MV-4-11 (cell line): ENCODE measurements at places on chromosomes 7 and 10.

DNA sequence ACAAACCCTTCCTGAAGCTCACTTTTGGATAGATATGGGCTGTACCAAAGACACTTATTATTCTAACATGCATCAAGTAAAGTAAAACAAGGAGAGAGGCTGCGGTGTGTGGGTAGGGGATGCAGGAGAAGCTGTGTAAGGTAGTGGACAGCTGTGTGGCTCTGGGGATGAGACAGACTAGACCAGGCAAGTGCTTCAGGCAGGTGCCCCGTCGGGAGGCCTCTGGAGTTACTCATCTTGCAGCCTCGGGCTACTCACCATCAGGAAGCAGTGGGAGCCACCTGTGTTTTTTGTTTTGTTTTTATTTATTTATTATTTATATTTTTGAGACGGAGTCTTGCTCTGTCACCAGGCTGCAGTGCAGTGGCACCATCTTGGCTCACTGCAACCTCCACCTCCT, 49.3 kb upstream of the NCAPG2 start:
- no peak for DNase-seq

GRCh38 chr7:77338883-77339629, 77.1 kb downstream of the GSAP start:
- DNase-seq = peak; percentile 75

GRCh38 chr10:62503872-62504271, 129.7 kb downstream of the ZNF365 start:
- DNase-seq = no peak

GRCh38 chr7:75663302-75663907, 75.3 kb downstream of the HIP1 start:
- no peak for DNase-seq

DNA sequence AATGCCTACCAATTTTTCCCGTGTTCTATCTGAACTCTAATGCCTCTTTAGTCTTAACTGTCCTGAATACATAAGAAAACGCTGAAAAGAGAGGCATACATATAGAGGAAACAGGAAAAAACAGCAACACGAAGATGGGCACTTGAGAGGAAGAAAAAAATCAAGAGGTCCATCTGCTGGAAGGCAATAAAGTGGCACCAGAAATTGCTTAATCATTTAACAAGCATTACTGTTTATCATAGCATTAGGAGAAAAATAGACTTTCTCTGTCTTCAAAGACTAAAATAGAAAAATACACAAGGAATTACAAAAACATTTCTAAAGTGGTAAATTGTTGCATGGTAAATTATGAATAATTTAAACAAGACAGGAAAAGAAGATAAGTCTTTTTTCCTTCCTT, 35.0 kb downstream of the NSUN6 start:
- DNase-seq = no peak

- DNase-seq = no peak
These were observed 77.6 kb downstream of the CLRN3 start for GRCh38 chr10:127815147-127815546.

DNA sequence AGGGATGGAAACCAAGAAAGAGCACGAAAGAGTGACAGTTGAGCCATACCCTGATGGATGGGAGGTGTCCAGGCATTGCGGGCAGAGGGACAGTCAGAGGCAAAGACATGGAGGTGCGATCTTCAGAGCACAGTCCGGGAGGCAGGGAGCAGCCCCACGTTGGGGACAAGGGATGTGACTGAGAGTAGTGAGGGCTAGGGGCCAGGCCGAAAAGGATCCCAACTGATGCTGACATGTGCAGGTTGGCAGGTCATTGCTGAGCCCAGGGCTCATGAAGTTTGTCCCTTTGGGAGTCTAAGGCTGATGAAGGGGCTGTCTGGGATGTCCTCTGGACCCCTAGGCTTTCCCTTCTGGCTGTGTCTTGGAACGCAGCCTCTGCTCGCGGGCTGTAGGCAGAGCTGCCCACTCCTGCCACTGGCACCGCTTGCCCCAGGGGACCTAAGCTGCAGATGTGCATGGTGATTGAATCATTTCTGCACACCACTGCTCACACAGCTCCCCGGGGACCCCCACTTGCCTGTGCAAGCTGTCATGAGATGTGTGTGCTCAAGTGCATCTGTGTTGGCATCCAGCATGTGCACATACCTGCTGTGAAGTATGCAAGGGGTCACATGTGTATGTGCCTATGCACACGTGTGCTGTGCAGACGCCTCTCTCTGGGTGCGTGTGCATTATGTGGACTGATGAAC, 125.1 kb downstream of the ZMIZ1 start:
- no peak for DNase-seq

DNA sequence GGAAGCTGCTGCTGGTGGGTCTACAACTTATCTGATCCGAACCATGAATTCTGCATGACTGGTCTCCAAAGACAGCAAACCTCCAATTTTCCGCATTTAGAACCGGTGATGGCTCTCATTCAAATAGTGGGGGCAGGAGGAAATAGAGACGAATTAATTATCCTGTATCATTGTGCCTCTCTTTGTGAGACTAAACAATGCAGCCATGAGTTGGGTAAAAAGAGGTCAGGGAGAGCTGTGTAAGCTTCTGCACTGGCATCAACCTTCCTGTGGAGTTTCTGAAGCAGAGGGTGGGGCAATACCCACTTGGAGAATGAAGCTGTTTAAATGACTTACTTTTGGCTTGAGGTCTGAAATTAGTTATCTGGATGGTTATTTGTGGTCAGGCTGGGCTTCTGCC, 266.4 kb downstream of the SORCS3 start:
- no peak for DNase-seq

GRCh38 chr10:33386926-33387325, 52.5 kb upstream of the NRP1 start:
- DNase-seq = no peak

- no peak for DNase-seq
These were observed 321.5 kb upstream of the GHITM start for GRCh38 chr10:83817797-83818196.

DNA sequence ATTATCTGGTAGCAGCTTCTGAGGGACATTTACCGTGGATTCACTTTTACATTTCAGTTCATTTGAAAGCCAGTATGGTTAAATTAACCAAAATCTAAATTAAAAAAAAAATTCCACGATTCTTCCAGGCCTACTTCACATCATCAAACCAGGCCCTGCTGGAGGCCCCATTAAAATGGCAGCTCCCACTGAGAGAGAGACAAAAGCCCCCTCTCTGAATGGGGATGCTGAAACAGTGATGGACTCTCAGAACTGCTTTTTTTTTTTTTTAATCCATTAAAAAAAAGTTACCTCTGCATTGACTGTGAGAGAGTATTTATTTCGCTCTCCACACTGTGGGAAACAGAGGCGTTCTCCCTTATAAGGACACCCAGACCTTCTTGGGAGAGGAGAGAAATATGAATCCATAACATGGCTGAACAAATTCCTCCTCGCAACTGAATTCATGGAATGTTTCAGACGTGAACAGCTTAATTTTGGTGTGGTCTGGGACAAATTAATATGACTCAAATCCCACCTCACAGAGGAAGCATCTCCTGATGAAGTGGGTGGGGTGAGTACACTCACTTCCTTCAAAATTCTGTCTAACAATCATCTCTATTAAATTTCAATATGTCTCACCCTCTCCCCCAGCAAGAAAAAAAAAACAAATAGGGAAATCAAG, 73.5 kb downstream of the SAMD9 start:
- no peak for DNase-seq

DNA sequence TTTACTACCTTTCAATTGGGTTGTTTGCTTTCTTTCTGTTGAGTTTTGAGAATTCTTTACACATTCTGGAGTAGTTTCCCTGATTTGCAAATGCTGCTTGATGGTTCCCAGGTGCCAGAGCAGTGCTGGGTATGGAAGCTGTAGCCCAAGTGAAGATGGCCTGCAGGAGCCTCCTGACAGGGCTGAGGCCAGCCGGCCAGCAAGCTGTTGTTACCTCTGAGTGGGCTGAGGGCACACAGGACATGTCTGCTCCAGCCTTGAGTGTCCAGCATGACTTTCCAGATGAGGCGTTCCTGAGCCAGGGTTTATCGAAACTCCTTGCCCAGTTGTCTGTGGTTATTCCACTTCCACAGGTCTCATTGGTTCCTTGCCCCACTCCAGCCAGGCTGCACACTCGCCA, 164.6 kb upstream of the TNS3 start:
- DNase-seq = no peak

DNA sequence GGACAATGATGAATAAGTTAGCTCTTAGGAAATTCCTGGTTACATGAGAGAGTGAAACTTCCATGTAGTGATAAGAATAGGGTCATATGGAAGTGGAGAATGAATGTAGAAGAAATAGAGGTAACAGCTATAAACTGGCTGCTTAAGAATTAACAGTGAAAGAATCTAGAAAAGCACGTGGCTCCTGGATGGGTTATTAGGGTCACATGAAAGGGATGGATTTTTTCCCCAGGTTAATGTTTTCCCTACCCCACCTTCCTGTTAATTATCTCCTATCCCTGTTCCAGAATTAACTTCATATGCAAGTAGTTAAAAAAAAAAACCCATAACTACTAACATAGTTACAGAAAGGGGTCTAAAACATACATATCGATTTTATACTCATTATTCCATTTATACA, 58.0 kb downstream of the ANKIB1 start:
- no peak for DNase-seq

DNA sequence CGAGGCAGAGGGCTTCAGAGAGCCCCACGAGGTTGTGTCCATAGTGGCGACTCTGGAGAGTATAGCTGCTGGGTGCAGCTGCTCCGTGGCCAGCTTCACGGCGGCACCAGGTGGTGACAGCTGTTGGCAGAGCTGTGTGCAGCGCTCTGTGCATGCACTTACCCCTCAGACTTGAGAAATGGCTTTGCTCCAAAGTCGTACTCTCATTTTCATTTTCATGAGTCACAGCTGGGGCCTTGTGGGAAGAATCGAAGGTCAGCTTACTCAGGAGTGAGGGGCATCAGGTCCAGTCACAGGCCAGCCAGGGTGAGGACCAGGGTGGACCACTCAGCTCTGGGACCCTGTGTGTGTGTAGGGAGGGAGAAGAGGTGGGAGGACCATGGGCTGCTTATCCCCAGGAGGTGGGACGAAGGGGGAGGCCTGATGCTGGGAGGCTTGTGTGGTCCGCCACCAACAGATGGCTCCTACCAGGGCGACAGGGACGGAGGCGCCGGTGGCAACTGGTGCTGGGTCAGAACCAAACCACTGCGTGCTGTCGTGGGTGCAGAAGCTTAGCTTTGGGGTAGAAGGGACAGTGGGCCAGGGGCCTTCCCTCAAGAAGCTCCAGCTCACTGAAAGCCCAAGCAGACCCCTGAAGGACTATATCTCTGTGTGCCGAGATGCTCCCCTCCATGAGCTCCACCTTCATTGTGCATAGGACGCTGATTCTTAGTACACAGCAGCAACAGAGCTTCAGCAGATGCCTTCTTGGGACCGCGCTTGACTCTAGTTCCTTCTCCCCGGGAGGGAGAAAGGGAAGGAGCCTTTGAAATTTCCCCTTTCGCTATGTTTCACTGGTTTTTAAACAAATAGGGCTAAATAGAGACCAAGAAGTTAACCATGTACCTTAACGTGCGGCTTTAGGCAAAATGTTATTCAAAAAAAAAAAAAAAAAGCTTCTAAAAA, 225.0 kb downstream of the CELF2 start:
- peak; percentile 74 for DNase-seq

GRCh38 chr10:119517235-119518141, 25.0 kb downstream of the RGS10 start:
- peak; percentile 84 for DNase-seq

- DNase-seq = peak; percentile 70
These were observed 258.1 kb downstream of the KLF6 start for GRCh38 chr10:3526727-3527501.

DNA sequence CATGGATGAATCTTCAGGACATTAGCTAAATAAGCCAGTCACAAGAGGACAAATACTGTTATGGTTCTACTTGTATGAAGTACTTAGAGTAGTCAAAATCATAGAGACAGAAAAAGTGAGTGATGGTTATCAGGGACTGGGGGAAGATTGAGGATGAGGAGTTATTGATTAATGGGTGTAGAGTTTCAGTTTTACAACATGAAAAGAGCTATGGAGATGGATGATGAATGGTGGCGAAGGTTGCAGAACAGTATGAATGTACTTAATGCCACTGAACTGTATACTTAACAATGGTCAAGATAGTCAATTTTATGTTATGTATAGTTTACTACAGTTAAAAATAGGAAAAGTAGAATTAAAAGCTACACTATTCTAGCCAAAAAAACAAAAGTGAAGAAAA, 7.8 kb downstream of the STK31 start:
- no peak for DNase-seq

DNA sequence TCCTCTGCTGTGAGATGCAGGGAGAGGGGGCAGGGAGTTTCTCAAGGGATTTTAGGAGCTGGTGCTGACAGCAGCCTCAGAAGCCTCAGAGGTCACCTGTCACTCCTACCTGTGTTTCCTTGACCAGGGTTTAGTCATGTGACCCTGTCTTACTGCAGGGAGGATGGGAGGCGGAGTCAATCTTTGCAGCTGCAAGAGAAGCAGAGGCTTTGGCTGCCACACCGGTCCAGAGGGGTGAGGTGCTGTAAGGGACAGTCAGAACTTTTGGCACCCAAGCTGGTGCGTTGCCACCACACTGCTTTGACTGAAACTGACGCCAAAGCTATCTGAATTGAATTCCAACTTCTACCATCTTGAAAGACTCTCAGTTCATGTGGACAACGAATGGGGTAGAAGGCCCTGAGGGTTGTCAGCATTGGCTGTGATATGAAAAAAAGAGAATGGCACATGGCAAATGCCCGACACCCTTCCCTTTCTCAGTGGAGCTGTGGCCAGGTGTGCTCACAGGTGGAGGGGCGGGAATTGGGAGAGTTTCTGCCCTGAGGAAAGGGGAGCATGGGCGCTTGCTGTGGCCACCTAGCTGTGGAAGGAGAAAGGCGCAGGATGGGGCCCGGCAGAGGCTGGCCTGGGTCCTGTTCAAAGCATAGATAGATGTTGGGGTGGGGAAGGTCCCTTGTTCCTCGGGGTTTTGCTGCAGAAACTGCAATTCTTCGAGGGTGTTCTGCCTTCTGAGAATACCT, 69.3 kb downstream of the ARHGAP22 start:
- DNase-seq = no peak

GRCh38 chr10:72158176-72158575, 57.6 kb upstream of the ANAPC16 start:
- DNase-seq = no peak

GRCh38 chr10:113423981-113424721, 128.7 kb upstream of the HABP2 start:
- no peak for DNase-seq

DNA sequence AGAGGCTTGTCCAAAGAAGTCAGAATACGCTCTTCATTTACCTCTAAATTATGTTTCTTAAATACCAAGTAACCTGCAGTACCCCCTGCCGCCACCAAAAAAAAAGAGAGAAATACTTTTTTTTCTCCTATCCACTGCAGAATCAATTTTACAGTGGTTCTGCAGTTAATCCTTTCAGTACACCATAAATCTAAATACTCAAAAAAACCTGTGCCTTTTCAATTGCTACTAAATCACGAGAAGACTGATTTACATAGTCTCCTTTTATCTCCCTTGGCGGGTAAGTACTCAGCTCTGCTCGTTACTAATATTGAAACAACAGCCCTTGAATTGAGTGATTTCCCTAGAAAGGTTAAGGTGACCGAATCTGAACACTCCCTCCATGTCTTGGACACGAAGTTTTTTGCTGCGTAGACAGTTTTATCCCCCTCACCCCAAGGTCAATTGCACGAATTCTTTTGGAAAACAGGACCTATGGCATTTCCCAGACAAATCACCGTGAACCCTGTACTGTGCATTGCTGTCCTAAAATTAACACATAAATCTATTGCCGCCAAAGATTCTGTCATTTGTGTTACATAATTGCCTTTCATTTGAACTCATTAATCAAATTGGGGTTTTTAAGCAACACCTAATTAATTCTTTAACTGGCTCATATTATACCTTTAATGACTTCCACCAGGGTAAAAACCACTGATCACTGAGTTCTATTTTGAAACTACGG, 512 bp upstream of the VIM start:
- DNase-seq = peak; percentile 41

GRCh38 chr7:107678110-107678753, 17.6 kb downstream of the SLC26A4 start:
- DNase-seq = no peak
